Osteoblast (primary cell): ENCODE measurements at places on chromosomes 5 and 9. TPM values are rescaled to one million over a fixed set of nuclear protein-coding genes. Genes with fewer than 3 reads are reported as not detected.

PCDHB3 gene
- 0.36 and 0.88 TPM in 2 replicates for total RNA-seq

OR1Q1 gene
- under 0.01 TPM in 1 of 2 replicates, not detected in the other for total RNA-seq

SPAG8 gene
- total RNA-seq: 0.88 and 2.2 TPM in 2 replicates

PCDH12 gene
- total RNA-seq: under 0.01 TPM in 1 of 2 replicates, not detected in the other

GRCh38 chr5:40037713-40038112 lies 612.9 kb upstream of the DAB2 start:
- no peak for DNase-seq

DNA sequence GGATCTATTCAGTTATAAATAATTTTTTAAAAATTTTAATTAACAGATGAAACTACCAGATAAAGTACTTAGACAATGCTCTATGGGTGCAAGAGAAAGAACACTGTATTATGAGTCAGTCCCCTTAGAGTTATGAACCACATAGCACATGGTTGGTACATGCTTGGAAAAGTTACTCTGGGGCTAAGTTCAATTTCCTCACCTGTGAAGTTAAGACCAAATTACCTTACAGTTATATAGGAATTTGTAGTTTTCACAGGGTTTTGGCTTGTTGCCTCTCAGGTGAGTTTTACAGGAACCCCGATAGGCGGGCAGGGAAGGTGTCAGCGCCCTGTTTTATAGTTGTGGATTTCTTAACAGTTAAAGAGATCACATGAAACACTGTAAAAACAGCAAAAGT lies 1.2 kb downstream of the PANK3 start:
- peak; percentile 82 for DNase-seq

DNA sequence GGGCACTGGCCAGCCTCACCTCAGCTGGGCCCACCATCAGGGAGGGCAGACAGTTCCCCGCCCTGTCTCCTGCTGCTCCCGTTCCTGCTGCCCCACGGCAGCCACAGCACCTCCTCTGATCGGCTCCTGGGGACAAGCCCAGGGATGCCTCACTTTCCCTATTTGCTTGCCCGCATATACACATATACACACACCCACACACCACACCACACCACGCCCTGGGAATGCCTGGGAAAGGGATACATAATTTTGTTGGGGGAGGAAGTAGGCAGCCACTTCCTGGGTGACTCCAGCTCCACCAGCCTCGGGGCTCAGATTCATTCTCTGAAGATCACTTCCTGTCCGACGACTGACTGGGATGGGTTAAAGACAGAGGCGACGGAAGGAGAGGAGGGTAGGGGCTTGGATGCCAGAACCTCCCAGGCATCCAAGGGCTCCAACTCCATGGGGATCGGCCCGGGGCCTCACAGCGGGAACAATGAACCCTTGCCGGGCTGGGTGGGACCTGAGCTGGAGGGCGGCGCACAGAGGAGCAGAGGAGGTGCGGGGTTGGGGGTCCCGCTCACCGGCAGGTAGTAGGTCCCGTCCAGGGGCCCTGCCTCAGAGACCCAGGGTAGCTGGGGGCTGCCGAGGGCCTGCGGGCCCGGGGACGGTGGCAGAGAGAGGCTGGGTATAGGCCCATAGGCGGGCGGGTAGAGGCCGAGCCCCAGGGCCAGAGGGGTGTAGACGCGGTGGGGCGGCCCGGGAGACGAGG lies 2.0 kb upstream of the MZB1 start:
- peak; percentile 95 for DNase-seq
